ENCODE measurements at places on chromosomes 7 and 10.

DNA sequence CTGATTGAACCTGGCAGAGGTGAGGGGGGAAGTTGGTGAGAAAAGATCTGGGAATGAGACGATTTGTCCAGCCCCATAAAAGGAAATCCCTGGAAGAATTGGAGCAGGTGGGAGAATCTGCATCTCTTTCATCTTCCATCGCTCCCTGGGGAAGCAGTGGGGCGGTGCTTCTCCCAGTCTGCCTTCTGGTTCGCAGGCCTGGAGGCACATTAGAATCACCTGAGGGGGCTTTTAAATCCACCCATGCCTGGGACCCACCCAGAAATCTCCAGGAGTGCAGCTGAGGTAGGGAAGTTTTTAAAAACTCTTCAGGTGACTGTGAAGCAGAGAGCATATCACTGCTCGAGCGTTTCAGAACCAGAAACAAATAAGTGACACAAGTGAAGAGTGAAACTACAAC lies 26.7 kb upstream of the SYPL1 start:
- no peak for DNase-seq

GRCh38 chr10:29254123-29255046 lies 34.5 kb upstream of the LYZL1 start:
- no peak for DNase-seq

- peak; percentile 74 for DNase-seq
Observed at GRCh38 chr10:12844811-12845483, 156.6 kb downstream of the CCDC3 start.

GRCh38 chr10:6091630-6092029 lies 2.8 kb downstream of the RBM17 start:
- no peak for DNase-seq

DNA sequence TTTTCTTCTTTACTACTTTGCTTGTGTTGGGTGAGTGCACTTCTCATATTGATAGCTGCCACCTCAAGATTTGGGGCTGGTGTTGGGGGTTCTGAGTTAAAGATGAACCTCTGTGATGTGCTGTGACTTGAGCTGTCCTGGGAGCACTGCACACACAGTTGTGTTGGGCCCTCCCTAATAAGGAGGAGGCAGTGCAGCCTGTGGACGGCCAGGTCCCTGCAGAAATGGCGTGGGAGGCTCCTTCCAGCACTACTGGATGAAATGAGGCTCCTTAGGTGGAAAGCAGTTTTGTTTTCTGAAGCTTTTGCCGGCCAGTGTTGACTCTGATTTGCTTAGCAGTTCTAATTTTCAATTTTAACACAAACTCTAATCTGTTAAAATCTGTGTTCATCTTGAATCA lies 44.0 kb downstream of the WDR37 start:
- no peak for DNase-seq

- DNase-seq, result peak; percentile 72
Observed at GRCh38 chr7:132865366-132866143, 216.3 kb downstream of the CHCHD3 start.

All from fibroblast of mammary gland (primary cell).